ENCODE measurements at places on chromosomes 3 and 15.

DNA sequence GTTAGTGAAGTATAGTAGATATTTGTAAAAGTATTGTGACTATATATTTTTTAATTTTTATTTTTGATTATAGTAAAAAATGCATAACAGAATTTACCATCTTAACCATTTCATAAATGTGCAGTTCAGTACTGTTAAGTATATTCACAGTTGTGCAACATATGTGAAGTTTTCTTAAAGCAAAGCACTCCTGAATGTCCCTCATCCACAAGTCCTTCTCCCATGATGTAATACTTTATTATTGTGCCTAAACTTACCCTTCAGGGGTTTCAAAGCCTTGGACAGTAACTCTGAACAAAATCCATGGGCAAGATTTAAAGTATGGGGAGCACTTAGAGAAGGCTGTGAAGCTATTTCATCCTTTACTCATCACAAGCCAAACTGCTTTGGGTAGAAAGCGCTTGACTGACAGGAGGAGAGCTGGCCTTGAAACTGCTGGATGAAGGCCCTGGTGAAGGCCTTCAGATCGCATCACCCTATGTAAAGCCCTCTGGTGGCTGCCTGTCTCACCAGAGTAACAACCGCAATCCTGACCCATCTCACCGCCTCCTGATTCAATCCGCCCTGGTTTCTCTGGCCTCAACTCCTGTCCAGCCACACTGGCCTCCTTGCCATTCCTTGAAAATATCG lies 28.0 kb downstream of the LSM3 start:
- no peaks in the 10 kb centered on the region for H3K27me3 ChIP-seq
- H3K36me3 ChIP-seq: no peaks in the 10 kb centered on the region
- no peak overlapping the region for H3K4me3 ChIP-seq
- H3K4me1 ChIP-seq: peaks cover 10% of the 10 kb centered on the region
- no peak for DNase-seq
- no peak overlapping the region for H3K27ac ChIP-seq

DNA sequence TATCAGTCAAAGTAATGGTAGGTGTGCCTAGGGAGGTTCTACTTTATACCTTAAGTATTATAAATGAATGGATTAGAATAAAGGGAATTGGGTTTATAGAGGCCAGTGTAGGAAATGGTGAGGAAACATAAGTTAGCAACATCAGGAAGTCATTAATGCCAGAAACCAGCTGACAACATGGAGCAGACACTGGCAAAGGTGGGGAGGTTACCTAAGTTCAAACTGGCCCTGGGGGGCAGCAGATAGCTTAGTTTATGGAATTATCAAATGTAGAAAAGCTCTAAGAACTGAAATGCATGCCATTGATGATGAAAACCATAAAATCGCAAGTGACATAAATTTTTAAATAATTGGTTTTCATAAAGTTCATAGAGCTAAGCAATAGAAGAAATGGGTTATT lies 498.6 kb downstream of the NAALADL2 start:
- H3K4me3 ChIP-seq: no peak overlapping the region
- no peaks in the 10 kb centered on the region for H3K4me1 ChIP-seq
- no peaks in the 10 kb centered on the region for H3K36me3 ChIP-seq
- H3K27me3 ChIP-seq: no peaks in the 10 kb centered on the region
- DNase-seq: no peak

DNA sequence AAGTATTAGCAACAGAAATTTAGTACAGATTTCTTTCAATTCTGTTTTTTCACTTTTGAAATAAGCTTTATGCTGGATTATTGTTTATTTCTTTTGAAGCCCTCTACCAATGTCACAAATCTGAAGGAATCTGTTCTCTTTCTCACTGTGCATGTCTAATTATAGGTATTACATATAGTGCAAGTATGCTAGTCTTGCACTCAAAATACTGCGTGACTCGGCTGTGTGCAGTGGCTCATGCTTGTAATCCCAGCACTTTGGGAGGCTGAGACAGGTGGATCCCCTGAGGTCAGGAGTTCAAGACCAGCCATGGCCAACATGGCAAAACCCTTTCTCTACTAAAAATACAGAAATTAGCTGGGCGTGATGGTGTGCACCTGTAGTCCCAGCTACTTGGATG lies 95.8 kb upstream of the PLAAT1 start:
- H3K36me3 ChIP-seq: no peaks in the 10 kb centered on the region
- no peaks in the 10 kb centered on the region for H3K4me1 ChIP-seq
- no peak overlapping the region for H3K27ac ChIP-seq
- H3K27me3 ChIP-seq: no peaks in the 10 kb centered on the region
- no peak overlapping the region for H3K4me3 ChIP-seq

- H3K36me3 ChIP-seq: no peaks in the 10 kb centered on the region
- no peaks in the 10 kb centered on the region for H3K27me3 ChIP-seq
- no peaks in the 10 kb centered on the region for H3K4me1 ChIP-seq
These were observed 263.6 kb upstream of the GADL1 start for GRCh38 chr3:31157893-31158620.

DNA sequence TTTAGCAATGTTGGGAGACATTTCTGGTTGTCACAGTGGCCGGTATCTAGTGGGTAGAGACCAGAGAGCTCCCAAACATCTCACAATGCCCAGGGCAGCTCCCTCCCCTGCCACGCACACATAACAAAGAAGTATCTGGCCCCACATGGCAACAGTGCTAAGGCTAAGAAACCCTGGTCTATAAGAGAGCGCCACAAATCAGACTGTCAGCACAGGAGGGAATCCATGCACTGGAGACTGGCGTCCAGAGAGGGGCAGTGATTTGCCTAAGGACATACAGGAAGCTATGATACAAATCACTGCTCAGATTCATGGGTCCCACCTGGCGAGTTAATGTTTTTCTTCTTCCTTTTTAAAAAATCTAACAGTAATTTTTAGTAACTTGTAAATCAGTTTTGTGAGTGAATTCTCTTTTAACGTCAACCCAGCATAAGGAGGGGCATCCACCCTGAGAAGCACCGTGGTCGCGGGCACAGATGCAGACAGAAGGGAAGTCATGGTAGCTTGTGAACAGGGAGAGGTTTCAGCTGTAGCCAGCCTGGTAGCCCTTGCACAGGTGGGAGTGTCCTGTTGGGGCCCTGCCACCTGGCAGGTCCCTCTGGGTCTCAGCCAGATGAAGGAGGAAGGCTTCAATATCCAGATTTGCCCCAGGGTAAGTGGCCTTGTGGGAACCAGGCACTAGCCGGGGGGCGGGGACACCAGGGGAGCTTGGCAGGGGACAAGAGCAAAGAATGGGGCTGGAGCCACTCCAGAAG lies 8.7 kb downstream of the ISG20 start:
- DNase-seq: peak; percentile 54
- no peaks in the 10 kb centered on the region for H3K36me3 ChIP-seq
- H3K4me1 ChIP-seq: no peaks in the 10 kb centered on the region
- peak overlapping the region; percentile 50 for H3K27ac ChIP-seq
- H3K4me3 ChIP-seq: no peak overlapping the region

DNA sequence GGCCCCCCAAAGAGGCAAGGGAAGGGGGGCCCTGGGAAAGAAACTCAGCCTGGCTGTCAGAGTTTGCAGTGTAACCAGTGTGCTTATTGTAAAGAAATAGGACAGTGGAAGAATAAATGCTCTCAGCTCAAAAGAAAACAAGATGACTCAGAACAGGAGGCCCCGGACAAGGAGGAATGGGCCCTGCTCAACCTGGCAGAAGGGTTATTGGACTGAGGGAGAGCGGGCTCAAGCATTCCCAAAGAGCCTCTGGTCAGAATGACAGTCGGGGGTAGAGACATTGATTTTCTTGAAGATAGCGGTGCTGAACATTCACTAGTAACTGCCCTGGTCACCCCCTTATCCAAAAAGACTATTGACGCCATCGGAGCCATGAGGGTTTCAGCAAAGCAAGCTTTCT lies 100.4 kb upstream of the OSBPL11 start:
- no peak overlapping the region for H3K27ac ChIP-seq
- H3K4me3 ChIP-seq: no peak overlapping the region
- no peaks in the 10 kb centered on the region for H3K27me3 ChIP-seq

DNA sequence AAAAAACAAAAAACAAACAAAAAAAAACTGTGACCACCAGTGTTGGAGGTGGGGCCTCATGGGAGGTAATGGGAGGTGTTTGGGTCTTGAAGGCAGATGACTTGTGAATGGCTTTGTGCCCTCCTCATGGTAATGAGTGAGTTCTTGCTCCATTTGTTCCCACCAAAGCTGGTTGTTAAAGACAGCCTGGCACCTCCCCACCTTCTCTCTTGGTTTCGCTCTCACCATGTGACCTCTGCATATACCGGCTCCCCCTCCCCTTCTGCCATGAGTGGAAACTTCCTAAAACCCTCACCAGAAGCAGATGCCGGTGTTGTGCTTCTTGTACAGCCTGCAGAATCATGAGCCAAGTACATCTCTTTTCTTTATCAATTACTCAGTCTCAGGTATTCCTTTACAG lies 61.5 kb upstream of the ATP11B start:
- no peak for DNase-seq
- no peak overlapping the region for H3K4me3 ChIP-seq
- H3K36me3 ChIP-seq: no peaks in the 10 kb centered on the region
- no peak overlapping the region for H3K27ac ChIP-seq
- no peaks in the 10 kb centered on the region for H3K27me3 ChIP-seq

GRCh38 chr15:36689012-36689321 lies 109.5 kb downstream of the CDIN1 start:
- no peak for DNase-seq
- no peak overlapping the region for H3K4me3 ChIP-seq
- no peaks in the 10 kb centered on the region for H3K36me3 ChIP-seq
- H3K27ac ChIP-seq: no peak overlapping the region

DNA sequence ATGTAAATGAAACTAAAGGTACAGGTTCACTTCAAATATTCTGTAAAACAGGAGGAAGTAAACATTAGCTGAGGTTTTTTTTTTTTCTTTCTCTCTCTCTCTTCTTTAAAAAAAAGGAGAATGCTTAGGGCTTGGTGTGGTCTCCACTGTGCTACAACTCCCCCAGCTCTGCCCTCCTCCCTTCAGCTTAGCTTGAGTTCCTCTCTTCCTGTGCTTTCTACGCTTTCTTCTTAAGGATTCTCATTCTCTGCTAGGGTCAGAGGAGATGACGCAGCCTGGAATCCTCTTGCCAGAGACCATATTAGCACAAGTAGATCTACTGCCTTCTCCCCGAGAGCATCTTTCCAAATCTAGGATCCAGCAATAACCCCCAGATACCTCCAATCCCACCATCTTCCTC lies 69.1 kb upstream of the SNRK start:
- DNase-seq: no peak
- H3K4me3 ChIP-seq: no peak overlapping the region
- no peaks in the 10 kb centered on the region for H3K4me1 ChIP-seq
- no peaks in the 10 kb centered on the region for H3K36me3 ChIP-seq
- no peak overlapping the region for H3K27ac ChIP-seq

DNA sequence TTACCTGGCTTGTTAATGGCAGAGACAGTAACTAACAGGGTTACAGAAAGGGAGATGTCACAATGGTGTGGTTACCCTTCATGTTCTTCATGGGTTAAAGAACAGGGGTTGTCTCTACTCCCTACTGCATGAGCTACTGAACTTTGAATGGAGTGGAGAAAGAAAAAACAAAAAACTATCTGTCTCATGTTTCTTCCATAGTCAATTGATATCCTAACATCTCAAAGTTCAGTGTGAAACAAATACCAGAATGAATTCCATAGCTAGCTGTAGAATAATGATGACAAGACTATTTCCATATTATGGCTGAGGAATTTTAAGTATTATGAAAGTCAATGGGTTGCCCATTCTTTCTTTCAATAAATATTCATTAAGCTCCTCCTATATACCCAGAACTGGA lies 161.3 kb upstream of the LPP start:
- DNase-seq: no peak
- no peaks in the 10 kb centered on the region for H3K36me3 ChIP-seq
- no peaks in the 10 kb centered on the region for H3K27me3 ChIP-seq
- H3K27ac ChIP-seq: no peak overlapping the region
- H3K4me1 ChIP-seq: no peaks in the 10 kb centered on the region

- DNase-seq: no peak
- H3K4me1 ChIP-seq: peaks cover 3% of the 10 kb centered on the region
- no peaks in the 10 kb centered on the region for H3K36me3 ChIP-seq
- no peaks in the 10 kb centered on the region for H3K27me3 ChIP-seq
- H3K27ac ChIP-seq: no peak overlapping the region
- H3K4me3 ChIP-seq: no peak overlapping the region
These were observed 20.5 kb downstream of the MYO1E start for GRCh38 chr15:59352189-59352588.

DNA sequence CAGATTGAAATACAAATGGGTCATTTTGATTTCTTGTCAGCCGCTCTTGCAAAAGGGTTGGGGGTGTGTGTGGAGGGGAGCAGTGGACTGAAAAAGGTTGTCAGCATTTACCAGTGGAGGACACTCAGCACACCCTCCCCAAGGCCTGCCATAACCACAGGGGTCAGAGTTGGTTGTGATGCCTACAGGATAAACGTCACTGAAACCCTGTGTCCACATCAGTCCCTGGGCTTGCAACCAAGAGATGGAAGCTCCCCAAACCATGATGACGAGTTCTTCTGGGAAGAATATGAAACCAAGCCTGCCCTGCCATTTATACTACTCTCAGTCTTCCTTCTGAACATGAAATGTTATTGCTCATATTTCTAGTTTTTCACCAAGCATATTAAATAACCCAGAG lies 54.0 kb upstream of the UMPS start:
- no peaks in the 10 kb centered on the region for H3K36me3 ChIP-seq
- DNase-seq: no peak
- no peak overlapping the region for H3K4me3 ChIP-seq

- H3K36me3 ChIP-seq: no peaks in the 10 kb centered on the region
- H3K4me1 ChIP-seq: no peaks in the 10 kb centered on the region
- no peak overlapping the region for H3K27ac ChIP-seq
- no peak for DNase-seq
- no peaks in the 10 kb centered on the region for H3K27me3 ChIP-seq
- H3K4me3 ChIP-seq: no peak overlapping the region
These were observed 130.8 kb downstream of the SERPINI1 start for GRCh38 chr3:167866331-167866730.

DNA sequence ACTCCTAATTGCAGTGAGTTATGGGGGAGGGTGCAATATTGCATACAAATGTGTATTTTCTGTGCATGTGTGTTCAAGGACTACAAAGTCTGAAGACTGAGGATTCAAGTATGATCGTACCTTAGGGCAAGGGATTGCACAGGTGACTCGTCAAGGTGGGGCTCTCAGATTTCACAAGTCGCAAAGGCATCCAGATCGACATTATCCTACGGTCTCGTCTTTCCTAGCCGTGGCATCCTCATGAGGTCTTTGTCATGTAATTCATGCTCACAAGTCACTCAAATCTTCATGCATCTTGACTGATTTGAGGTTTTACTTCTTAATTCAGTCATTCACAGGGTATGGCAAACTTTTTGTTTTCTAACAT lies 191.4 kb upstream of the HES1 start:
- no peak for DNase-seq
- H3K27me3 ChIP-seq: no peaks in the 10 kb centered on the region
- no peak overlapping the region for H3K27ac ChIP-seq
- H3K4me1 ChIP-seq: no peaks in the 10 kb centered on the region
- H3K36me3 ChIP-seq: no peaks in the 10 kb centered on the region
- no peak overlapping the region for H3K4me3 ChIP-seq

- DNase-seq: peak; percentile 79
- H3K27me3 ChIP-seq: no peaks in the 10 kb centered on the region
- no peak overlapping the region for H3K27ac ChIP-seq
- peak overlapping the region; percentile 14 for H3K4me3 ChIP-seq
- peaks cover 13% of the 10 kb centered on the region for H3K4me1 ChIP-seq
These were observed 36.3 kb downstream of the CHST14 start for GRCh38 chr15:40506964-40507571.
